ENCODE measurements at places on chromosomes 2 and 18.

DNA sequence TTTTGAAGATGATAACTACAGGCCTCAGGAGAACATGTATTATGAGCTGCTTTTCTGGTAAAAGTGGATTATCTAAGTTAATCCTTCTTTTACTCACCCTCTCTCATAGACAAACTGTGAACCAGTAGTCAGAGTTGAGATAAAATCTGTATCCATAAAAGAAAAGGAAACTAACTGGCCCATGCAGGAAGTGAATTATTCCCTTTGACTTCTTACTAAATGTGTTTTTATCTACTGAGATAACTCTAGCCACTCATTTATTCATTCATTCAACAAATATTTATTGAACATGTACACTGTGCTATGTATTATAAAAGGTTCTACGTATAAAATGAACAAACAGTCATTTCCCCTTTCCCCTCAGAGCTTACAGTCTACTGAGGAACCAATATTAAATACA is 10.0 kb downstream of the WDR35 start:
- no peak for DNase-seq

DNA sequence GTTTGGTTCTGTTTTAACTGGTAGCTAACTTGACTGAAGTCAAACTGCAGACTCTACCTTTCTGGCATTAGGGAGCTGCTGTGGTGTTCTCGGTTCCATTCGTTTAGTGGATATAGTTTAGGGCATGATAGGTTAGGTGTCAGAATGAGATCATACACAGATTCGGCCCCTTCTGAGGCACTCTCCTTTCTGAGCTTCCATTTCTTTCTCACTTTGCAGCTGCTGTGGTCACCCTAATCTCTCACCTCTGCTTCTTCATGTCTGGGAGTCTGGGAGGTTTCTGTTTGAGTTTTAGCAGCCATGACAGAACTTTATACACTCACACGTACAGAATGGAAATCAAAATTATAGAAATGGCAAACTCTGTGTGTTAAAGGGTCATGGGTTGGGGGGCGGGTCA is 122.8 kb downstream of the ATP9B start:
- no peak for DNase-seq

GRCh38 chr2:120912101-120912985 is 176.7 kb downstream of the GLI2 start:
- no peak for DNase-seq

GRCh38 chr2:134957477-134957876 is 38.9 kb downstream of the CCNT2 start:
- no peak for DNase-seq

DNA sequence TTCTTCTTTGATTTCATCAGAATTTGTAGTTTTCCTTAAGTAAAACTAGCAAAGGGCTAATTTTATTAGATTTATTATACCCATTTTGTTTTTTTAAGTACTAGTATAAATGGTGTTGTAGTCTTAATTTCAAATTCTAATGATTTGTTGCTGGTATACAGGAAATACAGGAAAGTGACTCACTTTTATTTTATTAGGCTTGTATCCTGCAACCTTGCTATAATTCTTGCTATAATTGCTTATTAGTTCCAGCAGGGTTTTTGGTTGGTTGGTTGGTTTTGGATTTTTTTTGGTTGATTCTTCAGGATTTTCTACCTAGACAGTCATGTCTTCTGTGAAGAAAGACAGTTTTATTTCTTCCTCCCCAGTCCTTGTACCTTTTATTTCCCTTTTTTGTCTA is 110.6 kb upstream of the IL1R2 start:
- no peak for DNase-seq

DNA sequence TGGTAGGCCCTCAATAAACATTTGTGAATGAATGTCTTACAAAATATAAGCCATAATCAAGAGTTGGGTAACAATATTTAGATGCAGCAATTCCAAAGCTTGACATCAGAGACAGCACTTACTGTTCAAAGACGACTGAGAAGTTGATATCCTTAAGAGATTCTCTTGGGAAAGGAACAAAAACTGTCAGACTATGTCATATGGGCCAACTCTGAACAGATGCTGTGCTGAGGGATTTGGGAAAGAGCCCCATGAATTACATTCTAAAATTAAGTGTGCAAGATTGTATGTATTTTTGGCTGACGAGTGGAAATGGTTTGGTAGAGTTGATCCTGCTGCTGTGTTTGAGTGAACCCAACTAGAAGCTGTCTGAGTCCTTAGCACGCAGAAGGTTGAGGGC is 250.7 kb upstream of the LINC00305 start:
- no peak for DNase-seq

DNA sequence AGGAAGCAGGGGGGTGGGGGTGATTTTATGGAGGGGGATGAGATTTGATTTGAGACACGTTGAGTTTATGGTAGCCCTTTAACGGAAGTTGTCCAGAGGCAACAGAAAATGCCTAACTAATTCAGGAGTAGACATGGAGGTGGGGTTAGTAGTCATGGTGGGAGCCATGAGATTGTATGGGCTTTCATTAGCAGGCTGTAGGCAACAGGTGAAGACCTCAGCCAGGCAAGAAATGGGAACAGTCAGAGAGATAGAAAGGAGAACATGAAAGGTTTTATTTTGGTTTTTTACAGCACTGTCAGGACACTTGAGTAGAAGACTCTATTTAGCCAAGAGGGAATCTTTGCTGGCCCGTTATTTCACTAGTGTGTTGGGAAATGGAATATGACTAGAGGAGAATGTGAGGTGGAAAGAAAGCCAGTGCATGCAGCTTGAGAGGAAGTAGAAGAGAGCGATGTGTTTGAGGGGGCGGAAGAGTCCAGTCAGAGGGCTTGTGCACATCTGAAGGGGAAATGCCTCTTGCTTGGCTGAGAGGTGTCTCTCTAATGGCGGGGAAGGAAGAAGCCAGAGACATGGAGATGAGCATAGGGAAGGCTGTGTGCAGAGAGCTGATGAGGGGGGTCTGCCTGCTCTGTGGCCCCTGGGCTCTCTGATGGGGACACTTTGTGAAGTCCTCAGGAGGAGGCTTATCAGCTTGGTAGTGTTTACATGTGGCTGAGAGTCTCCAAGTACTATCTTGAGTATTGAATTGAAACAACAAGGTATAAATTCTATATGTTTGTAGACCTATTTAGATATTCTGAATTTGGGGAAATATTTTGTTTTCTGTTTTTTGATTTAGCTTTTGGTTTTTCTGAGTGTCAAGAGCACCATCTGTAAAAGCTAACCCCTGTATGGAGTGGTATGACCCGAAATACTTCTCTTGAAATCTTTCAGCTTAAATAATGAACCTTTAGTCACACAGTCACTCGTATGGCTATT is 66.9 kb upstream of the ITM2C start:
- DNase-seq = no peak

GRCh38 chr2:32937602-32938448 is 8.9 kb upstream of the LTBP1 start:
- no peak for DNase-seq

- no peak for DNase-seq
These were observed 1994.5 kb upstream of the PIK3C3 start for GRCh38 chr18:39960550-39960949.
